ENCODE measurements at places on chromosomes 6 and 20.

DNA sequence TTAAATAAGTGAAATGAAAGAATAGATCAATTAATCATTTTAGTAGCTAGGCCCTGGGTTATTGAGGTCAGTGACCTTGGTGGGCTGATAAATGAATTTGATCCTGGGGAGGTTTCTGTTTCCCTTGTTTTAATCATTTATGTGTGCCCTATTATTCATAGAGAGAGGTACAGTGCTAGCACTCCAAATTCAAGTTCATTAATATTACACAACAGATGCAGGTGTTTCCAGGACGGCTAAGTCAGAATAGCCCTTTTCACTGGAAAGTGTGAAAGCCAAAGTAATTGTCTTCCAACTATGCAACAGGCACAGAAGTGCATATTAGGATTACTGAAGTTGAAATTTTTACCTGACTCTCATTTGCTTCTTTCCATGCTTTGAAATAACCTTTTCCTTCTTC is 61.7 kb upstream of the SGK1 start:
- no peak for DNase-seq

GRCh38 chr20:61850457-61850856 is 215.2 kb downstream of the TAF4 start:
- DNase-seq = no peak

- DNase-seq = no peak
Measured at GRCh38 chr6:15754035-15754705, 91.3 kb upstream of the DTNBP1 start.

- DNase-seq = no peak
Measured at GRCh38 chr6:108561742-108562502, 1.2 kb downstream of the FOXO3 start.

All from stimulated activated naive CD4-positive, alpha-beta T cell treated with Interleukin-2 at 50 U/mL for 16 hours (primary cell).